ENCODE measurements at places on chromosomes 4 and X.

- DNase-seq, result no peak
Measured at GRCh38 chrX:132364313-132364712, 124.5 kb downstream of the MBNL3 start.

- DNase-seq, result no peak
Measured at GRCh38 chr4:153281476-153281875, 63.0 kb upstream of the MND1 start.

DNA sequence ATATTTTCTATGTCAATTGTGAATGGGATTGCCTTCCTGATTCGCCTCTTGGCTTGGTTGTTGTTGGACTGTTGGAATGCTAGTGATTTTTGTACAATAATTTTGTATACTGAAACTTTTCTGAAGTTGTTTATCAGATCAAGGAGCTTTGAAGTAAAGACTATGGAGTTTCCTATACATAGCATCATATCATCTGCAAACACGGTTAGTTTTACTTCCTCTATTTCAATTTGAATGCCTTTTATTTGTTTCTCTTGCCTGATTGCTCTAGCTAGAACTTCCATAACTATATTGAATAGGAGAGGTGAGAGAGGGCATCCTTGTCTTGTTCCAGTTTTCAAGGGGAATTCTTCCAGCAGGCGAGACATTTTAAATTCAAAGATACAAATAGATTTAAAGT is 226.5 kb downstream of the FBXO8 start:
- DNase-seq, result no peak

DNA sequence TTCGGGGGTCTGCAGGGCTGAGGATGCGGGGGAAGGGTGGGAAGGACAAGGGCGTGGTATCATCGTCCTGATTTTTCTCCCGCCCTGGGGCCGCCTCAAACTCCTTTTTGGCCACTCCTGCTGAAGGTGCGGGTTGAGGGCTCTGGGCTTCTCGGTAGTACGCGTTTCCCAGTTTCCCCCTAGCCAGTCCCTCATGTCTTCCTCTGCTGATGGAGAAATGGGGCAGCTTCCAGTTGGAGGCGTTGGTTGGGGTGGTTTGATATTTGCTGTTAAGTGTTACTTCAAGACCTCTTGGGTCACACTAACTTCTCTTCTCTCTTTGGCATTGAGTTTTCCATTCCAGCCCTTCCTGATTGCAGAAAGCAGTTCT is 482 bp downstream of the GSTCD start:
- peak; percentile 31 for DNase-seq

GRCh38 chr4:183798301-183799253 is 106.5 kb upstream of the STOX2 start:
- DNase-seq, result peak; percentile 19

DNA sequence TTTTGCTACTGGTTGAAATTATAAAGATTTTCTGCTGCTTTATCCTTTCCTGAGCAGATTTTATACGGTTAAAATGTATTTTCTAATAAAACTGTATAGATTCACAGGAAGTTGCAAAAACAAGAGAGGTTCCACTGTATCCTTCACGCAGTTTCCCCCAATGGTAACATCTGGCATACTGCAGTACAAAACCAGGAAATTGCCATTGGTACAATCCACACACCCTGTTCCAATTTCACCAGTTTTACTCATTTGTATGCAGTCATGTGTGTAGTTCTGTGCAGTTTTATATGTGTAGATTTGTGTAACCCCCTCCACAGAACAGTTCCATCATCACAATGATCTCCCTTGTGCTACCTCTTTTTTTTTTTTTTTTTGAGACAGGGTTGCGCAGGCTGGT is 20.0 kb downstream of the DDX3X start:
- DNase-seq, result no peak

- no peak for DNase-seq
Measured at GRCh38 chr4:9898596-9899305, 117.3 kb downstream of the DRD5 start.

- no peak for DNase-seq
Measured at GRCh38 chr4:24664956-24665355, 80.6 kb upstream of the DHX15 start.

GRCh38 chrX:115053223-115053622 is 35.8 kb upstream of the IL13RA2 start:
- no peak for DNase-seq

DNA sequence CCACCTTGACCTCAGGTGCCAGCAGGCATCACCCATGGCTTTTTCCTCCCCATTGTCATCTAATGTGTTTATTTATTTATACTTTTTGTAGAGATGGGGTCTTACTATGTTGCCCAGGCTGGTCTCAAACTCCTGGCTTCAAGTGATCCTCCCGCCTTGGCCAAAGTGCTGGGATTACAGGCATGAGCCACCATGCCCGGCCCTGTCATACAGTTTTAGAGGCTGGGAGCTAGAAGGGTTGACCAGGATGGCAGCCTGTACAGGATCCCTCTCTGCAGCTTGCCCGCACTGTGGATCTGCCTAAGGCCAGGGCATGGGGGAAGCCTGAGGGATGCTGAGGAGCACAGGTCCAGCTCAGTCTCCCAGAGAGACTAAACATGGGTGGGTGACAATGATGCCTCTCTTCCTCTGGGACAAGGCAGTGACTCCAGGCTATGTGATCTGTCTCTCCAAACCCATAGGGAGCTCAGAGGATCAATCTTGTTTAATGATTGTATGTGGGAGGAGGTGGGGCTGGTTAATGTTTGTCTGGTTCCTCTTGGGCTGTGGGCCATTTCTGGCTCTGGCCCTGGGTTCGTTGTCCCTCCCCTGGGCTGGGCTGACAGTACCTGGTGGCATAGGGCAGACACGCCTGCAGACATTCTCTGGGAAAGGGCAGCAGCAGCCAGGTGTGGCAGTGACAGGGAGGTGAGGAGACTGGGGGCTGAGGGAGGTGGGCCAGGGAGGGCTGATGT is 8.3 kb upstream of the GJB1 start:
- no peak for DNase-seq

DNA sequence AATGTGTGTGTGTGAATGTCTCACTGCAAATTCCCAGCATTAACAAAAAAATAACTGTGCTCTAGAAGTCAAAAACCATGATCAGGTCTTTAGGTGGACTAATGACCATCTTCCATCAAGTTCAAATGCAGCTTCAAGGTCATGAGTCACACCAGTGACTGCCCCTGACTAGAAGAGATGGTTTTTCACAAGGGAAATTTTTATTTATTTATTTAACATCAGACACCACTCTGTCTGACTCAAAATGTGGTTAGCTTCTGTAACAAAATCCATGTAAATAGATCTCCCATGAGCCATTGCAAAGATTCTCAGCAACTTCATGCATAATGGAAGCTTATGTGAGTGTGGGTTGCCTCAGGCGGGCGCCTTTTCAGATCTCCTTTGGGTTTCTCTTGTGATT is 219.2 kb downstream of the KIT start:
- DNase-seq, result no peak

GRCh38 chrX:86171366-86171765 is 23.1 kb downstream of the DACH2 start:
- no peak for DNase-seq

- no peak for DNase-seq
Measured at GRCh38 chrX:3216581-3217180, 129.8 kb downstream of the MXRA5 start.

DNA sequence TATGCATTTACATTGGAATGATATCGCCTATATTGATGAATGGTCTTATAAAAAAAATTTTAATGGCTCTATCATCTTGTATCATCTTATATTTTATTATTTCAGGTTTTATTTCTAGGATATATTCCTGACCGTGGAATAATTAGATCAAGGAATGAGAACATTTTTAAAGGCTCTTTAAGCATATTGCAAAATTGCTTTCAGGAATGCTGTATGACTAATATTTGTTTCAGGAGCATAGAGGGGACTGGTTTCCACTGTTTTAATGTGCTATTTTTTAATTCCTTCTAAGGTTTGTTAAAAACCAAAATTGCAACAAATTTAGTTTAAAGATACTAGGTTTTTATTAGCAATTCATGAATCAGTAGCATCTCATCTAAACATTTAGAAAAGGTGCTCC is 120.2 kb downstream of the BMPR1B start:
- no peak for DNase-seq

All from stimulated activated CD4-positive, alpha-beta T cell treated with anti-CD3 and anti-CD28 coated beads, Interleukin-15, amount 100 ng/mL, for 24 hours (primary cell).